Mammary epithelial cell (primary cell): ENCODE measurements at places on chromosomes 4 and X. TPM values are rescaled to one million over a fixed set of nuclear protein-coding genes. Genes with fewer than 3 reads are reported as not detected.

- peak; percentile 93 for DNase-seq
These were observed 21.8 kb downstream of the SPRY1 start for GRCh38 chr4:123418351-123418931.

Gene ODAM
- not detected for total RNA-seq

DNA sequence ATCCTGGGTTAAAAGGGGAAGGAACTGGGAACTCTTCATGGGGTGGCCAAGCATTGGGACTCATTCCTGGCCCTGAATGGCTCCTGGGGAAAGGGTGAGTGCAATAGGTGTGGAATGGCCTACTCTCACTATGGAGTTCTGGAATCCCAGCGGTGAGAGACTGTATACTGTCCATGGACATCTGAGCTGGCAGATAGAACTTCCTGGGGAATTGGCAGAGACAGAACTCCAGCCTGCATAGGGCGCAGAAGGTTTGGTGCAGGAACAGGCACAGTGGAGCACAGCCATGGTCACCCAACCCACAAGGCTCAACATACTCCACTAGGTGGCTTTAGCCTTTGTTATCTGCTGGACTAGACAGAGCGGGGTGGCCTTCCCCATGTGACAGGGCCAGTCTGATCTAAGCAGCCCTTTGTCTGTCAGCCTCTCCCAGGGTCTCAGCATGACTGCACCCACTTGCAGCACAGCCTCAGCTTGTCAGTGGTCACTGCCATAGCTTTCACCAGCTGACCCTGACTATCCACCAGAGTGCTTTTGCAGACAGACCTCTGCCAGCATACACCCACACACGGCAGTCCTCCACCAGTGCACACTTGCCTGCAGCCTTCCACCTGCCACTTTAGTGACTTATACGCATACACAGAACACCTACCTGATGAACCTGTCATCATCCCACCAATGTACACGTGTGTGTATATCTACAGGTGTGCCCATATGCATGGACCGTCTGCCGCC is 48.4 kb downstream of the TECRL start:
- DNase-seq: no peak

Gene ANKRD37
- 2.7 and 4.8 TPM in 2 replicates for total RNA-seq

- no peak for DNase-seq
These were observed 33.9 kb downstream of the TRPC5 start for GRCh38 chrX:112048707-112049106.

Gene PHEX
- 0.83 TPM for total RNA-seq

Gene RHOH
- not detected in 2 replicates for total RNA-seq

DNA sequence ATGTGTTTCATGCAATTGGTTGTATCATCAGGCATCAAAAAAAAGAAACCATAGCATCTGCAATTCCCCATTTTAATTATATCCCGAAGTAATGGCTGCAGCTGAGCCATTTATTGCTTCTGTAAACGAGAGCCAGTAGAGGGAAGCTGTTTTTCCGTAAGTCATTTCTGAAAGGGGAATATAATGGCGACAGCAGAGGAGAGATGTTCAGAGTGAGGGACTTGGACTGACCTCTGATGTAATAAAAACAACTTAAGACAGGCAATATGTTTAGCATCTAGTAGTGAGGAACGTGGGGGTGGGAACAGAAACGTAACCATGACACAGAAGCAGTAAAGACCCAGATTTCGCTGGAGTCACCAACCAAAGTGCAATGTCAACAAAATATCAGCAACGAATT is 31.5 kb upstream of the NAA11 start:
- no peak for DNase-seq

- no peak for DNase-seq
These were observed 89.2 kb upstream of the GPM6B start for GRCh38 chrX:13906093-13906492.

- DNase-seq: peak; percentile 66
These were observed 117.8 kb upstream of the NOCT start for GRCh38 chr4:138897811-138898226.

- no peak for DNase-seq
These were observed 4.3 kb upstream of the RAPGEF2 start for GRCh38 chr4:159098482-159099127.

DNA sequence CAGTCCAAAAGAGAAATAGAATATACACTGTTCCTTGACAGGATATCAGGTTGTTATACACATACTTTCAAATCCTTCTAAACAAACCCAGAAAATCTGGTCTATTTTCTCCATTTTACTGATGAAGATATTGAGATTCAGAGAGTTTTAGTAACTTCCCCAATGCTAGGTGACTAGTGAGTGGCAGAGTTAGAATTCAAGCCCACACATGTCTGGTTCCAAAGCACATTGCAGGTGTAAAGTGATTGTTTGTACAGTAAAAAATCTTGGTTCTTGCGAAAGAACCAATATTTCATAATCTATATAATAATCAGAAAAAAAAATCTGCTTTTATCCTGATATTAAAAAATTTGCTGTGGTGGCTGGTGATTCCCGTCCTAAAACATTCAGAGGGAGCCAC is 39.5 kb upstream of the EMCN start:
- DNase-seq: peak; percentile 43

Gene IL2RG
- not detected in 2 replicates for total RNA-seq
